Iris pigment epithelial cell (primary cell): ENCODE measurements at places on chromosomes 11 and 22.

GRCh38 chr22:28002181-28002700, 83.2 kb upstream of the PITPNB start:
- peak; percentile 11 for DNase-seq

GRCh38 chr11:122439866-122440810, 215.4 kb upstream of the UBASH3B start:
- peak; percentile 26 for DNase-seq

DNA sequence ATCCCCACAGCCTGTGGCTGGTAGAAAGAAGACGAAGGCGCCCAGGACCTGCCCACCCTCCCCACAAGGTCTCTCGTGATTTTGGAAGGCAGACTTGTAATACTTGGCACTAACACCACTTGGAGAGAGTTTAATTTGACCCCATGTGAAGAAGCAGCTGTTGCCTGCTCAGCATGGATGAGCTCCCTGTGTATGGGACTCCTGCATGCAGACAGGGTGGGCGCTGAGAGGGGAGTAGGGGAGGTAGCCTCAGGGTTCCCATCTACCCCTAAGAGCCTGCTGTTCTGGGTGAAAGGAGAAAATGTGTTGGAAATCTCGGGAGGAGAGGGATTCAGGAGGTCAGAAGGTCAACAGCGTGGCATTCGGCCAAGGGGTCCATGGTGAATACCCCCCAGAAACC, 625.9 kb downstream of the TBC1D22A start:
- DNase-seq = no peak

GRCh38 chr11:122235615-122236014, 119.6 kb upstream of the BLID start:
- DNase-seq = peak; percentile 86
